Activated CD8-positive, alpha-beta memory T cell treated with anti-CD3 and anti-CD28 coated beads for 48 hours (primary cell): ENCODE measurements at places on chromosomes 16 and 17.

- no peak for DNase-seq
Measured at GRCh38 chr17:70139449-70139993, 29.8 kb upstream of the KCNJ2 start.

DNA sequence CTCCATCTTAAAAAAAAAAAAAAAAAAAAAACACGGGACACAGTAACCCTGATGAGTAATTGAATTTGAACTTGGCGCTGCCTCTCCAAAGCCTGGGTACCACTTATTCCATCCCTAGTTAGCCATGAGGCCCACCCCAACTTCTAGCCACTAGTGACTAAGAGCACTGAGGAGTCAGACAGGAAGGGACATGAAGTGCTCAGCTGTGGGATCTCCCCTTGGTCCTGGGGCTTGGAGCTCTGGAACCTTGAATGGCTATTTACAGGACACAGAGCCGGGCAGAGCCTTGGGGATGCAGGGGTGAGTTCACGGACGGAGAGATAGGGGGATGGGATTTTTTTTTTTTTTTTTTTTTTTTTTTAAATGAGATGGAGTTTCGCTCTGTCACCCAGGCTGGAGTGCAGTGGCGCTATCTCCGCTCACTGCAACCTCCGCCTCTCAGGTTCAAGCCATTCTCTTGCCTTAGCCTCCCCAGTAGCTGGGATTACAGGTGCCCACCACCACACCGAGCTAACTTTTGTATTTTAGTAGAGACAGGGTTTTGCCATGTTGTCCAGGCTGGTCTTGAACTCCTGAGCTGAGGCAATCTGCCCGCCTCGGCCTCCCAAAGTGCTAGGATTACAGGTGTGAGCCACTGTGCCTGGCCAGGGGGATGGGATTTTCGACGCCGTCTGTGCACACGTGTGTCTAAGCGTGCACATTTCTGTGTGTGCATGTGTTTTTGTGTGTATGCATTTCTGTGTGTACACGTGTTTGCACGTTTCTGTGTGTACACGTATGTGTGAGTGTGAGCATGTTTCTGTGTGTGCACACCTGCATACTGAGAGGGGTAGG is 20.4 kb upstream of the CIBAR2 start:
- no peak for DNase-seq

DNA sequence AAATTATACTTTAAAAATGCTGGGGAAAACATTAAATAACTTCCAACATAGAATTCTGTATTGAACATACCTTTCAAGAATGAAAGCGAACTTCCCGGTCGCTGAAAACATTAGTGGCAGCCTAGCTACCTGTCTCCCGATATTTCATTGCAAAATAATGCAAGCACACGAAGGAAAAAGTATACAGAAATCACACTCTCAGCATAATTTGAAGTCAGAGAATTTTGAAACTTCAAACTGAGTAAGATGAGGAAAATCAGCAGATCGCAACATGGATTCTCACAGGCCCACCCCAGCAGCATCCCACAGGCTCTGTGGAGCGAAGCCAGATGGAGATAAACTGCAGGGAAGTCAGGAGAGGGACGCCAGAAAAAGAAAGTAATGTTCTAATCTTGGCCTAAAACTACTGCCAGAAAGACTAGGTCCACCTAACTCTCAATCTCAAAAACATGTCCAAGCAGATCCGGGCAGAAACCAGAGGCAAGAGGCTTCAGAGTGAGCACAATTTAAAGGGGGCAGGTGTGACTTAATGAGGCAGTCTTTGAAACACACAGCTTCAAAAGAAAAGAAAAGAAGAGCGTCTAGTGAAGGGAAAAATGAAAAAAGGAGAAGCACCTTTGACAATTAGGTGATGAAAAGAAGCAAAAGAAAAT is 4.8 kb upstream of the GOSR1 start:
- no peak for DNase-seq

- no peak for DNase-seq
Measured at GRCh38 chr16:1857433-1858097, 14.4 kb downstream of the MEIOB start.

DNA sequence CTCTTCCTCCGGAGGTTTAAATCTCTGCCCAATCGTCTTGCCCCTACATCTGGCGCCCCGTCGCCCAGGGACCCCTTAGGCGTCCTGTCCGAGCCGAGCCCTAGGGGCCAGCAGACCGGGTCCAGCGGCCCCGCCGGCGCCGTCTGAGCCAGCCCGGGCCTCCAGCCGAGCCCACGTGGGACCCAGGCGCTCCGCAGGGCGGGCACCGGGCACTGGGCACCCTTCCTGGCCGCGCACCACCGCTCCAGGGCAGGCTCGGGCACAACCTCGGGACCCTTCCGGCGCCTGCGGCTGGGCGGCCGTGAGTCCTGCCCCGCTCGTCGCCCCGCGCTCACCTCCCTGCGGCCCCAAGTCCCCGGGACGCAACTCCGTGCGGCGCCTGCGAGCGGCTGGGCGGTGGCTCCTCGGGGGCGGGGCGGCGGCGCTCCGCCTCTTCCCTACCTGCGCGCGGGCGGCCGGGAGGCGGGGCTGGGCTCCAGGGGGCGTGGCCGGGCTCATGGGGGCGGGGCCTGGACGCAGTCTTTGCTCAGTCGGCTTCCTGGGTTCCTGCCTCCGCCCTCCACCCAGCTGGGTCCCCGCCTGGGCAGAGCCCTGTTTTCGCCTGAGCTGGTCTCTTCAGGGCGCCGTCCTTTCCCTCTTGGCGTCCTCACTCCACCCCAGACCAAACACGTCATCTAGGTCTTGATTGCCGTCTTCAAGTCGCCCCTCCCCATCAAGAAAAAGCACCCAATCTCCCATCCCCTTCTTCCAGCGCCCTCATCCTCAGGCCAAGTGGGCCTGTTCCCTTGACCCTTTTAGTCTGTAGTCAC is at the start of gene RHBDF2:
RHBDF2 (minus strand) TSS at position 406 of the 809 bp plus-strand sequence. CDS start 19,899 bp downstream, outside the sequence.
- peak; percentile 92 for DNase-seq

GRCh38 chr16:3461151-3461550 is 17.7 kb downstream of the NAA60 start:
- no peak for DNase-seq

DNA sequence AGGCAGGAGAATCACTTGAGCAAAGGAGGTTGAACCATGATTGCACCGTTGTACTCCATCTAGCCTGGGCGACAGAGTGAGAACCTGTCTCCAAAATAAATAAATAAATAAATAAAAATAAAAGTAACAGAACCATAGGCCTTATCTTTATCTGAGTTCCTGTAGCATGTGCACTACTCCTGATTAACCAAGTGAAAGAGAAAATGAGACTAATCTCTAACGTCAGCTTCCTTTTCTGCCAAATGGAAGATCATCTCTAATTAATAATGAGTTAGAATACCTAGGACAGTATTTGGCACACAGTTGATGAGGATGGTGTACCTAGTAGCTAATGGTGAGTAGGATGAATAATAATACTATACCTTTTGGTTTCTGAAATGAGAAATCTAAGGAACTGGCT is 520.4 kb downstream of the WWOX start:
- no peak for DNase-seq

DNA sequence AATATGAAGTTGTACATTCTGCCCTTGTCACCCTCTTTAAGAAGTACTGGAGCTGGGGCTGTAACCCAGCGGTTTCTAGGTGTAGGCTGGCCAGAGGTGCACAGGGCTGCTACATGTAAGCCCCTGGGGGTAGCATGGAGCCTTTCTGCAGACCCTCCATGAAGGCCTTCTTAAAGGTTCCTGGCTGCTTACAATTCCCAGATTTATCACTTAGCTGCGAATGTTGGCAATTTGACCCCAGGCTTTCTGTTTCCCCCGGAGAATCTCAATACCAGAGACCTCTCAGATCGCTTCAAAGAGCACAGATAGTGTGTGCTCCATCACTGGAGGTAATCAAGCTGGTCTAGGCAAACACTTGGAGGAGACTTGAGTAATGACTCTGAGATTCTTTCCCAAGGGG is 309.4 kb downstream of the CBLN1 start:
- DNase-seq = no peak

GRCh38 chr17:17605729-17606088 is 14.2 kb upstream of the PEMT start:
- DNase-seq = no peak

DNA sequence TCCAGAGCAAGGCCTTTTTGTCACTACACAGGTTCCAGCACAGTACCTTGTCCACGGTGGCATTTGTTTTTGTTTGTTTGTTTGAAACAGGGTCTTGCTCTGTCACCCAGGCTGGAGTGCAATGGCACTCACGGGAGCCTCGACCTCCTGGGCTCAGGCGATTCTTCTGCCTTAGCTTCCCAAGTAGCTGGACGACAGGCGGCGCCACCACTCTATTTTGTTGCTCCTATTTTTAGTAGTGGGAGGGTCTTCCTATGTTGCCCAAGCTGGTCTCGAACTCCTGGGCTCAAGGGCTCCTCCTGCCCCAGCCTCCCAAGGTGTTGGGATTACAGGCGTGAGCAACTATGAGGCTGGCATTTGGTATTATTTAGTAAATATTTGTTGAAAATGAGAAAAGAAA is 10.3 kb downstream of the MRC2 start:
- DNase-seq = no peak

DNA sequence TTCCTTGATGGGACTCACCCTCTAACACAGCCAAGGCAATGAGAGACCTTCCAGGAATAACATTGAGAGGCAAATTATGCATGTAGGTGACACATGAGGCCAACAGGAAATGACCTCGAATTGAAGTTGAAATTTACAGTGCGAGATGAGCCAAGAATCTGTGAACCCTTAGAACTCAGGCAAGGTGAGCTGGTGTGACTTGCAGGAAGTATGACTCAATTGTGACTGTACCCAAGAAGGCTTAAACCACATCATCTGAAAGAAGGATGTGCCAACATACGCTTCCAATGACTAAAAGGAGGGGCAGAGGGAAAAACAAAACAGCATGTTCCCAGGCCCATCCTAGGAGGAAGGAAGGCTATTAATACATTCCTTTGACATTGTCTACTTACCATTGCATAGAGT is 44.8 kb downstream of the PITPNC1 start:
- peak; percentile 39 for DNase-seq

DNA sequence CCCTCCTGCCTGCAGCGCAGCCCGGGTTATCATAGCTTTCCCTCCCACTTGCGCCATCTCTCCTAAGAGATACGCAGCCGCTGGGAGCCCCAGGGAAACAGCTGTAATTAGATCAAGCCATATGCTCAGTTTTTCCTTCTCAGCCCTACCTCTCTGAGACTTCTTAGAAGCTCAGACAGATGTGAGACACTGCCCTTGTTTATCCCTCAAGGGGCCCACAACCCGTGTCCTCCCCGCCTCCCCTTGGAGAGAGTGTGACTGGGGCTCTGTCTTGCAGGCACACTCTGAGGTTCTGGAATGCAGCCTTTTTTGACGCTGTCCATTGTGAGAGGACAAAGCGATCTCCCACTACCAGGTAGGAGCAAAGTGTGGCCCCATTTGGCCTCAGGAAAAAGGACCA is 31.2 kb downstream of the CIBAR2 start:
- no peak for DNase-seq

- DNase-seq = no peak
Measured at GRCh38 chr17:75152922-75153779, 1.2 kb downstream of the JPT1 start.

DNA sequence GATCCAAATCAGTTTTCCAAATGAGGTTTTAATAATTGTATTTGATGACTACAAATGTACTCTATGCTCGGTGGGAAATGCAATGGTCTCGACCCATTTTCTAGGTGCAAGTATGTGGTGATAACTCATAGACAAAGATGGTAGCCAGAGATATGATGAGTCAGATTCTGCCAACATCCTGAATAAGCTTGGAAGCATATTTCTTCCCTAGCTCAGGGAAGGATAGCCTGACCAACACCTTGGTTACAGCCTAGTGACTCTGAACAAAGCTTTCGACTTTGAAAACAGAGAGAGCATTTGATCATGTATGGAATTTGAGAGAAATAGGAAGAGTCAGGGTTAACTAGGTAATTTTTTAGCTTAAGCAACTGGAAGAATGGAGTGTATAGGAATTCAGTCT is 128.3 kb upstream of the MYOCD start:
- DNase-seq = no peak

DNA sequence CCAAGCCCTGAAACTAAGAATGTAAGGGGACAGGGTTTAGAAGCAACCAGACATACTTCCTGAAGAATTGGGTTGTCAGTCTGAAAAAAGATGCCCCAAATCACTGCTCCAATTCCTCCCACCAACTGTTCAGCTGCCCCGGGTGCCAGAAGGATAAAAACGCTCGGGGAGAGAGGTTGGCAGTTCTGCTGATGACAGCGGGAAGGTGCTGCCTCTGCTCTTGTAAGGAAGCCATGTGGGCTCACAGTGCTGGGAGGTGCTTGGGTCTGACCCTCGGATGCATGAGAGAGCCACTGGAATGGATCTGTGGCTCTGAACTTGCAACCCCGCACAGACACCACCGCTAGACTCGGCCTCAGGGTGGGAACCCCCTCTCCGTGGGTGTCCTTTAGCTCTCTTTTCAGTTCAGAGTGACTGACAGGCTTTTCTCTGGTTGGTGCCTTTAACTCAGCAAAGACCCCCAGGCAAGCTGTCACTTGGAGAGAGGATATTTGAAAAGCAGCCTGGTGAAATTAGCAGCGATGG is 364.8 kb upstream of the RBFOX1 start:
- DNase-seq = no peak

DNA sequence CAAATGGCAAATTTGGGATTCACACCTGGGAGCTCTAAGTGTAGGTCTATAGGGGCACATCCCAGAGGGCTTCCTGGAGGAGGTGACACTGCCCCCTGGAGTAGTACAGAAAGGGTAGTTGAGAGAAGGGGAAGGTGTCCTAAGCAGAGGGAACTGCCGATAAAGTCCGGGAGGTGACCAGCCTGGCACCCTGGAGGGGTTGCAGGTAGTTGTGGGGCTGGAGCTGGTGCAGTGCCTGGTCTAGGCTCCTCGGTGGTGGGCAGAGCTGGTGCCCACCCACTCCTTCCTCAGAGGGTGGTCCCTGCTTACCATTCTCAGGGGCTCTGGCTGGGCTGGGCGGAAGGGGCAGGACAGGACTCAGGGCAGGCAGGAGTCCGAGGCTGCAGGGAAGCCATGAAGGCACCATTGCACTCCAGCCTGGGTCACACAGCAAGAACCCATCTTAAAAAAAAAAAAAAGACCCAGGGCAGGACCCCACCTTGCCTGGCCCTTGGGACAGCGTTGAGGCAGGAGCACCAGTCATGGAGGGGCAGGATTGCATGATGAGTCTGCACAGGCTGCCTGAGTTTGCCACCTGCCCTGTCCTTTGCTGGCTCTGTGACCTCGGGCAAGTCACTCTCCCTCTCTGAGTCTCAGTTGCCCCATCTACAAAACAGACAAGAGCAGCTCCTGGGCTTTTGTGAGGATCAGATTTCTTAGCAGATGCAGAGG is 43.8 kb downstream of the LAT start:
- DNase-seq = no peak

DNA sequence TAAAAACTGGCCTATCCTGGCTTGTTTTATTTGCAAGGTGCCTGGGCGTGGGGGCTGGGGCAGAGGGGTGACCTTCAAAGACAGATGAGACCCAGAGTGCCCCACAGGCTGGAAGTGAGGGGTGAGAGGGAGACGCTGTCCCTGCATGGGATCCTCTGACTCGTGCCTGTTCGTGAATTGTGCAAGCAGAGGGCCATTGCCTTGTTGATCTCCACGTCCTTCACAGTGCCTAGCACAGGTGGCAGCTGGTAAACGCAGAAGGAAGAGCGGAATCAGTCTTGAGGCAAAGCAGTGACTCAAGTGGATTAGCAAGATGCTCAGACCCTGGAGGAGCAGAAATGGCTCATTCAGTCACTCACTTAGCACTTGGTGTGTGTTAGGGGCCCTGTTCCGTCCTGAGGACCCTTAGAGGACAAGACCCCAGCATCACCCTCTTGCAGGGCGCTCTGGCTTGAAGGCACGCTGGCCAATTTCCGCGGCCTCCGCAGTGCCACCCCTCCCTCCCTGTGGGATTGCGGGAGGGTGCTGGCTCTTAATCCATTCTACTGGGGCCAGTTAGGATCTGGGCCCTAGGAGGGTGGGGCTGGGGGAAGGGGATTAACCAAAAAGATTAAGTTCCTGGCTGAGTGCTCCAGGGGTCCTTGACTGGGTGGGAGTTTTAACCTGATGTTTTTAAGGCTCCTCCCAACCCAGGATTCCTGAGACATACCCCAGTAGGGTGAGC is 151.2 kb downstream of the CCDC182 start:
- DNase-seq = no peak
